ENCODE measurements at places on chromosomes 12 and 14. TPM values are rescaled to one million over a fixed set of nuclear protein-coding genes. Genes with fewer than 3 reads are reported as not detected.

DNA sequence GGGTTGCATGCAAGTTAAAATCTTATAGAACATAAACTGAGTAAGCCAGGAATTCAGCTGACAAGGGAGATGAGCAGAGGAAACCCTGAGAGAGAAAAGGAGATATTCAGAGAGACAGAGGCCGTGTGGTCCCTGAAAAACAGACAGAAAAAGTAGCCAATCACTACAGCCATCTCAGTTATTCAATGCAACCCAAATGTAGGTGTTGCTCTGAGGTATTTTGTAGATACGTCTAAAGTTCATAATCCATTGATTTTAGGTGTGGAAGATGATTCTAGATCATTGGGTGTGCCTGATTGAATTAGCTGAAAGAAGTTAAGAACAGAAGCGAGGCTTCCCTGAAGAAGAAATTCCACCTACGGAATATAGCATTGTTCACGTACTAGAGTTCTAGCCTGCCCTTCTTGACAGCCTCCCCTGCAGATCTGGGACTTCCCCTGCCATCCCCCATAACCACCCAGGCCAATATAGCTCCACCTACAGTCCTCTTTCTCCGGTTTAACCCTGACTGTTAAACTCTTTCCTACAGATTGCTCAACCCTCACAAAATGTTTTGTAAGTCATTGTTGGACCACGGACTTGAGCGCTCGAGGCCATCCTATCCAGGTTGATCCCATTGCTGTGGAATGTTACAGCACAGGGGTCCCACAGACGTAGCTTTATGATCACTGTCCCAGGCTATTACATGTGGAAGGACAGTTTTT, 21.7 kb downstream of the AICDA start:
- H3K4me1 ChIP-seq = no peaks in the 10 kb centered on the region
- no peaks in the 10 kb centered on the region for H3K27me3 ChIP-seq
- no peak overlapping the region for H3K4me3 ChIP-seq
- DNase-seq = no peak
- no peaks in the 10 kb centered on the region for H3K36me3 ChIP-seq

The MDP1 gene
- total RNA-seq = 18.8 TPM

DNA sequence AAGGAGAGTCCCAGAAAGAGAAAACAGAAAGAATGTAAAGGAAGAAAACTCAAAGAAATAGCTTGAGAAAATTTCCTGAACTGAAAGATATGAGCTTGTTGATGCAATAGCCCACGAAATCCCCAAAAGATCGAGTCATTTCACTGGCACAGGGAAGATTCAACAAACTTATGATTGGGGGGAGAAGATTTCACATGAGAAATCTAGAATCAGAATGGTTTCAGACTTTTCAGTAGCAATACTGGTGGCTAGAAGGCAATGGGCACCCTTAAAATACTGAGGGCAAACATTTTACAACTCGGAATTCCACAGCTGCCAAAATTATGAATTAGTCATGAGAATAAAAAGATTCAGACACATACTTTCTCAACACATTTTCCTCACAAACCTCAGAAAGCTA, 8.9 kb upstream of the KRT7 start:
- no peaks in the 10 kb centered on the region for H3K36me3 ChIP-seq
- no peaks in the 10 kb centered on the region for H3K27me3 ChIP-seq
- H3K4me1 ChIP-seq = no peaks in the 10 kb centered on the region

DNA sequence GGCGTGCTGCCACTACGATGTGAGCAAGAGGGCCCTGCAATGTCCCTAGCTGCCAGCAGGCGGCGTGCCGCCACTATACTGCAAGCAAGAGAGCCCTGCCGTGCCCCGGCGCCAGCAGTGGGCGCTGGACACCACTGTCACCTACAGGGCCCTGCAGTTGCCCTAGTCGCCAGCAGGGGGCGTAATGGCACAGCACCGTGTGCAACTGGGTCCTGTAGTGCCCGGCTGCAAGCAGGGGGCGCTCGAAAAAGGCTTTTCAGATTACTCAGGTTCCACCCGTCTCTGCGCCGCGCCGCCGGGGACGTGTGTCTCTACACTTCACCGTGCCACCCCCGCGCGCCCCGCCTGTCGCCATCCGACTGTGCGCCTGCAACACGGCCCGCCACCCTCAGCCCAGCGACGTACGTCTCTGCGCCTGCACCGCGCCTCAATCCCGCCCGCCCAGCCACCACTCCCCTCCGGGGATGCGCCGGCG, 1356.9 kb downstream of the TMEM121 start:
- H3K4me3 ChIP-seq = no peak overlapping the region
- H3K36me3 ChIP-seq = peaks cover 13% of the 10 kb centered on the region
- DNase-seq = no peak
- no peaks in the 10 kb centered on the region for H3K4me1 ChIP-seq
- H3K27ac ChIP-seq = no peak overlapping the region

DNA sequence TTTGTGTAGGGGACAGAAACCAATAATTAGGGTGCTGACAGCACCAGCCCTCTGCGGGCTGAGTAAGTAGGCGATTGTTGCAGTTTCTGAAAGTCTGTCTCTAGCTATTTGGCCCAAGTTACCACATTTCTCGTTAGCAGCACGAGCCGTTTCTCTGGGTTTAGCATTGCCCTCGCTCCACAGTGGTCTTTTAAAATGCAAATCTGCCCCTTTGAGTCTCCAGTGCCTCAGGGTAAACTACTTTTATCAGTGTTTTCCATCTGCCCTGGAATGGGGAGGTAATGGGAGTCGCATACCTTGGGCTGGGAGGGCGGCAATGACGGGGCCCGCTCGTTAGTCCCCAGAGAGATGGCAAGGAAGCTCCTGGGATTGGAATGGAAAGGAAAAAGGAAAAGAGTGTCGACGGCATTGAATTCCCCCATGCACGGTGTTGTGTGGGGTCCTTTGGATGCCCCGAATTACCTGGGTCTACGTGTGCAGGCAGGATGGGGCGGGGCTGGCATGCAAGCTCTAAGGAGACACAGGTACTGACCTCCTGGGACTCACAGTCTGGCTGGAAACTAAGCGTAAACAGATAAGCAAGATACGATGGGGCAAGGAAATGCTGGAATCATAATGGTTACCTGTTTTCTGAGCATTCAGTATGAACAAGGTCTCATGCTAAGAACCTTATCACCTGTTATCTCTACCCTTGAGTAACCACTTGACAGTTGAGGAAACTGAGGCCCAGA, 131.8 kb upstream of the MAP1LC3B2 start:
- DNase-seq = peak; percentile 96
- peak overlapping the region; percentile 69 for H3K4me3 ChIP-seq
- H3K36me3 ChIP-seq = no peaks in the 10 kb centered on the region
- no peaks in the 10 kb centered on the region for H3K27me3 ChIP-seq

The ANKS1B gene
- total RNA-seq = 3.4 TPM

GRCh38 chr14:69701857-69702256, 65.1 kb upstream of the SRSF5 start:
- H3K27me3 ChIP-seq = no peaks in the 10 kb centered on the region
- no peak overlapping the region for H3K4me3 ChIP-seq
- no peaks in the 10 kb centered on the region for H3K36me3 ChIP-seq
- H3K4me1 ChIP-seq = peaks cover 5% of the 10 kb centered on the region
- H3K27ac ChIP-seq = no peak overlapping the region
- DNase-seq = no peak

- no peaks in the 10 kb centered on the region for H3K4me1 ChIP-seq
- DNase-seq = no peak
- no peak overlapping the region for H3K27ac ChIP-seq
- no peak overlapping the region for H3K4me3 ChIP-seq
- no peaks in the 10 kb centered on the region for H3K27me3 ChIP-seq
Measured at GRCh38 chr12:27463511-27464219, 17.1 kb downstream of the SMCO2 start.

The TAS2R46 gene
- 0.88 TPM for total RNA-seq

DNA sequence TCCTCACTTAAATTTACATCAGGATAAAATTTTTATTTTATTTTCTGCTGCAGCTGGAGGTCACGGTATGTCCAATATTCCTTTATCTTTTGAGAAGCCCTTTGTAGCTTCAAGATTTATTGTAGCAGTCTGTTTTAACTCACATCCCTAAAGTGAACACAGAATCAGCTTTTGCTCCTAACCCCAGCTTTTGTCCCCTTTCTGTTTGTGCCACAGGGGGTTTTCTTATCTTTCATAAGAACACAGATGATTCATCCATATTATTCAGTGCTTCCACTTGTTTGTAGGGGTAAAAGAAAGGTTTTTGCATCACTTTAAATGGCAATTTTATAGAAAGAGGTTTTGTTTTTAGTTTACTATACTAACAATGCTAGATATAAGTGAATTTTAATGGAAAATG, 21.8 kb upstream of the PIK3C2G start:
- H3K36me3 ChIP-seq = peaks cover 22% of the 10 kb centered on the region
- no peak overlapping the region for H3K27ac ChIP-seq
- no peaks in the 10 kb centered on the region for H3K4me1 ChIP-seq
- no peak overlapping the region for H3K4me3 ChIP-seq

DNA sequence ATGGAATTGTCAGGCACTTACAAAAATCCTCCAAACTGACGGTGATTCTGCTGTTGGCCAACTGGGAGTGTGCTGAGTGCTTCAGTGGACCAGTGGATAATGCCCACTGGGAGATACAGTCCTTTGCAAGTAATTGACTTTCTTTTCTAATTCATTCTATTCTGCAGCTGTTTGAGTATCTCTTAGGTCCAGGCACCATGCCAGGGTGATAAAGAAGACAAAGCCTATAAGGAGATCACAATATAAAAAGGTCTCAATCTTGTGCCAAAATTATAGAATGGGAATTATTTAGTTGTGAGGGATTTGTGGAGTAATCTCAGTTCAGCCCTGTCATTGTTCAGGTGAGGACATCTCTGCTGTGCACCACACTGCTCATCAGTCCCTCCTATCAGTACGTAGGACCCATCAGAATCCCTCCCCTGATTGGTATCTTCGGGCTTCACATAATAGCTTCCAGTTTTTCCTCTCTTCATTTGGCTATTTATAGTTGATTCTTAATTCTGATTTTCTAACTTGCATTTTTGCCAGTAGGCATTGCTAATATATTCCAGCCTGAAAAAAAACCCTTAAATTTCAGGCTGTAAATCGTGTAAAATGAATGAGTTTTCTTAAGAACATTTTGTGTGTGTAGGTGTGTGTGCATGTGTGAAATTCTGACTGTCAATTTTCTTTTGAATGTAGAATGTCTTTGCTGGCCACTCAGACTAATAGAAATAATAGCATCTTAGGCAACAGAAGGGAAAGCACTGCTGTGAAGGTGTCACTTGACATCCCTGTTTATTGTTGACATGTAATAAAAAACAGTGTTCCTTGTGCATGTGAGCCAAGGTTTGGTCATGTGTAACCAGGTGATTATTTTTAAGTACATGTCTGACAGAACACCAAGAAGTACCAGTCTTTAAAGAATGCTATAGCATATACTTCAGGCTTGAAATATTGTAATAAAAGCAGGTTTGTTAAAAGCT, 457.6 kb upstream of the RGS6 start:
- H3K4me3 ChIP-seq = no peak overlapping the region
- no peak overlapping the region for H3K27ac ChIP-seq
- no peaks in the 10 kb centered on the region for H3K4me1 ChIP-seq
- DNase-seq = no peak

DNA sequence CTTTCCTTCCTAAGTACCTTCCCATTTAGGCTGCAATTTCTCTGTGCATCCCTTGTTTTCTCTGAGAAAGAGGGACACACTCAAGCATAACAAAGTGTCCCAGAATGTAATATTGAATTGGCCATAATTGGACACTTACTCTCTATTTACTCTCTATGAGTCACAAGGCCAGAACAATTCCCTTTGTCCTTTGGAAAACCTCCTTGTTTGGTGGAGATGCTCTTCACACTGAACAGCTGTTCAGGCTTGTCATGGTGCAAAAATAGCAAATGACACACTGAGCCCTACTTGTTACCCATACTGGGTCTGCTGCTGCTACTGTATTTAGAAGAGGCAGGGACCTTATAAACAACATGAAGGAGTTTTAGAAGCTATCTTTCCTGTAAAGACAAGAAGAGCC, 1590.5 kb upstream of the TMEM132C start:
- H3K36me3 ChIP-seq = no peaks in the 10 kb centered on the region
- H3K4me3 ChIP-seq = no peak overlapping the region
- no peak overlapping the region for H3K27ac ChIP-seq
- H3K4me1 ChIP-seq = no peaks in the 10 kb centered on the region
- no peak for DNase-seq

GRCh38 chr12:3531496-3531895, 40.5 kb downstream of the PRMT8 start:
- no peak overlapping the region for H3K27ac ChIP-seq
- H3K27me3 ChIP-seq = no peaks in the 10 kb centered on the region
- H3K4me1 ChIP-seq = no peaks in the 10 kb centered on the region

GRCh38 chr14:94560751-94561655, at the start of gene SERPINA4:
Gene SERPINA4, plus strand, starts transcription at chr14:94561442. Its CDS starts 2,041 bp downstream, at chr14:94563483.
- no peak within 1 kb of the TSS for H3K27ac ChIP-seq
- DNase-seq = no peak
- H3K4me3 ChIP-seq = no peak within 1 kb of the TSS
- H3K4me1 ChIP-seq = no peaks in the 10 kb centered on the region

GRCh38 chr12:122871851-122872780, 23.8 kb downstream of the VPS37B start:
- DNase-seq = peak; percentile 100
- peaks cover 75% of the 10 kb centered on the region for H3K27me3 ChIP-seq
- H3K4me3 ChIP-seq = peak overlapping the region; percentile 55
- no peak overlapping the region for H3K27ac ChIP-seq

DNA sequence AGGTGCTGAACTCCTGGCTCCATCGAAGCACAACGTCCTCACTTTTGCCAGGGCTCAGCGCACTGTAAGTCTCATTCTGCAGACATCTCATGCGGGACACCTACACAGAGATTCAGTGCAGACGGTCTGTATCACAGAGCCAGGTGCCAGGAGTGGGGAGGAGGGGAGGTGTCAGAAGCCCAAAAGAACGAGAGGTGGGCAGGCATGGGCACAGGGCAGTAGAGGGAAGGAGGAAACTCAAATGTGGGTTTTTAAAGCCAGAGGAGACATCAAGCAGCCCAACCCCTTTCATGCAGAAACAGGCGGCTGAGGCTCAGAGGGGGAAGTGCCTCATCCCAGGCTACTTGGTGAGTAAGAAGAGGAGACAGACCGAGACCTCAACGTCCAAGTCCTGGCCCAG, 2.5 kb upstream of the LPAR5 start:
- H3K4me1 ChIP-seq = no peaks in the 10 kb centered on the region
- no peak for DNase-seq
- H3K27me3 ChIP-seq = no peaks in the 10 kb centered on the region
- no peaks in the 10 kb centered on the region for H3K36me3 ChIP-seq

The TMEM52B gene
- total RNA-seq = not detected

All from H9 (cell line).